LHCN-M2 (cell line): ENCODE measurements at places on chromosomes 1 and 21.
A peak's percentile ranks its signal among the peaks of the same experiment; 100 is the strongest.

DNA sequence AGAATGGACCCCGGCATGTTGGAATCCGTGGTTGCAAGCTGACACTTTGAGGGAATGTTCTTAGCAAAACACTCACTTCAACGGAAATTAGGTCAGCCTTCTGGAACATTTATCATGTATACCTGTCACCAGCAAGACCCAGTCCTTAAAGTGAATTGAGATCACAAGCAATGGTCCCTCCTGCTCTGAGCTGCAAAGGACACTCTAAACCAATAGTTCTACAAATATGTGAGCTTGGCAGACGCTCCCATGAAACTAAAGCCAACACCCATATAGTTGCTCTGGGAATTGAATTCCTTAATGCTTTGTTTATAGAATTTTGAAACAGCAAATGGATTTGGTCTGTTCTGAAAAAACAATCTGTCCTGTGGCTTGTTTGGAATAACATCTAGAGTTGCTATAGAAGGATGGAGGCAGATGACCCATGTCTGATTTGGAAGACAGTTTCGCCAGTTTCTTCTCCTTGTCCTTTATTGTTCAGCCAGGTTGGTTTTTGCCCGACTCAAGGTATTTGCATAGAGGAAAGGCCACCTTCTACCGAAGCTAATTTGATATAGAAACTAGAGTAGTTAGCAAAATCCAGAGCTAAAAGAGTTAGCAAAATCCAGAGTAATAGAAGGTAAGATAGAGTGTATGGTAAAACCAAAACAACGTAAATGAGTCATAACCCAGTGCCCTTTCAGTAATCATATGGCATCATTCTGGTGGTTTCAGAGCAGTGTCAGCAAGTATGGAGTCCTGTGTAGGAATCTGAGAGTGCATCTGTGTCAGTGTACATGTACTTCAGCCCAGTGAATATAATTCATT lies 236.2 kb downstream of the NFIA start:
- peak; percentile 56 for DNase-seq

- DNase-seq = no peak
Observed at GRCh38 chr1:246583056-246583440, 16.8 kb downstream of the CNST start.

DNA sequence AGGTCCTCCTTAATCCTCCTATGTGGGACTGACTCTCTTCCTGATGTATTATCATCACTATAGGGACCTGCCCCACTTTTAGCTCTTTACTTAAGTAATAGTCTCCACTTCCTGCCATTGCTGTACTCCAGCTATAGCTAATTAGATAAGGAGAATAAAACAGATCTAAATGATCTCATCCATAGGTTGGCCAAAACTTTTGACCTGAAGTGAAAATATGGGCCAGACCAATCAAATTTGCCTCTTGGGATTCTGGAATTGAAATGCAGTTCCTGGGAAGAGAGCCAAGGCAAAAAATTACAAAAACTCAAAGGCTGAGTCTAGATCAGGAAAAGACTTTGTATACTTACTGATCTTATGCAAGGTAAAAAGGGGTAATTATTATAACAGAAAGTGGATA lies 36.1 kb upstream of the PDE4B start:
- DNase-seq = no peak

GRCh38 chr1:159932296-159933285 lies 7.3 kb upstream of the TAGLN2 start:
- no peak for DNase-seq

GRCh38 chr1:101959456-101959855 lies 37.3 kb downstream of the OLFM3 start:
- no peak for DNase-seq

- DNase-seq = no peak
Observed at GRCh38 chr1:211640301-211640630, 35.2 kb downstream of the NEK2 start.

- DNase-seq = no peak
Observed at GRCh38 chr1:178649582-178650350, 75.3 kb upstream of the RALGPS2 start.
